ENCODE measurements at places on chromosomes 3 and 15.

DNA sequence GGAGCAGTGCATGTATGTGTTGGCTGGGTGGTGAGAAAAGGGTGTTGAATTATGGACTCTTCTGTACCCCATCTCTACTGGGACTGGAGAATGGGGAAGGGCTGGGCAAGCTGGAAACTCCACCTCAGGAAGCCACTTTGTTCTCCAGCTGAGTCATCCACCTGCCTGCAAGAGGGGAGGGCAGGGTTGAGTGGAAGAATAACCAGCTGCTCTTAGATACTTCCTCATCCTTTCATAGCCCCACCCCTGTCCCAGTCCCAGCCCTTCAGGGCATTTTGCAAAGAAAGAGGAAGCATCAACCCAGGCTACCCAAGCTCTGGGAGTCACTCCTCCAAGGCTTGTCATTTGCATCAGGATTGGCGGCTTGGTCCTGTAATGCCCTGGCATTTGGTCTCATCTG, 33.1 kb downstream of the RAB11A start:
- no peak for DNase-seq

- no peak for DNase-seq
Observed at GRCh38 chr3:139307601-139308555, 35.9 kb upstream of the MRPS22 start.

- DNase-seq = no peak
Observed at GRCh38 chr15:63296195-63296594, 18.8 kb downstream of the APH1B start.

- no peak for DNase-seq
Observed at GRCh38 chr3:167575000-167575600, 78.6 kb downstream of the WDR49 start.

DNA sequence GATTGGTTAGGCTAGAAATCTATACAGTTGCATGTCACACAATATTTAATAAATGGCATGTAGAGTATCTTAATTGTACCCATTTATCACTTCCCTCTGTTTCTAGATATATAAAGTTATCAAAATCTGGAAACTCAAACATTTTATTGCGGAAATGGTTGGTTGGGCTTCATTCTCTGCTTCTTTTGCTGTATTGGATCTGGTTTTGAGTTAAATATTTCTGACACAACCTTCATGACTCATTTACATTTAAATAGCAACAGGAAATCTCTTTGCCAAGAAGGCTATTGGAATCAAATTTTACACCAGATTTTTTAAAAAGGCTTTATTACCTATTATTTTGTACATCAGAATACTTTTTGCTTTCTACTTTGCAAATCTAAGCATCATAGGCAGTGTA, 153.8 kb downstream of the EBLN2 start:
- no peak for DNase-seq

DNA sequence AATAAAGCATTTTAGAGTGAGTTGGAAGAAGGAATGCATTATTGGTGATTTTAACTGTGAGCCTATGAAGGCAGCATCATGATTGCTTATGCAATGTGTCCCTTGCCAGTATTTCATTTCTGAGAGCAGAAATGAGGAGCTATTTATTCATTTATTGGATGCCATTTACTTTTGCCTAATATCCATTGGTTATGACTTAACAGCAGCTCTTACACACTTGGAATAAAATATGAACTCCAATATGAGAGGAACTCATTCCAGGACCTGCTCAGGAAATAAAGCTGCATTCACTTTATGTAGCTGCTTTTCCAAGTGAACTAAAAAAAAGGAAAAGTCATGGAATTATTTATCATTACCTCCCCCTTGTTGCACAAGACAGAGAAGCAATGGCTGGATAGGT, 280.1 kb downstream of the LRTM1 start:
- no peak for DNase-seq

GRCh38 chr3:43727930-43728329, 37.2 kb downstream of the ABHD5 start:
- no peak for DNase-seq

GRCh38 chr15:51856714-51857380, 27.4 kb downstream of the TMOD3 start:
- no peak for DNase-seq

DNA sequence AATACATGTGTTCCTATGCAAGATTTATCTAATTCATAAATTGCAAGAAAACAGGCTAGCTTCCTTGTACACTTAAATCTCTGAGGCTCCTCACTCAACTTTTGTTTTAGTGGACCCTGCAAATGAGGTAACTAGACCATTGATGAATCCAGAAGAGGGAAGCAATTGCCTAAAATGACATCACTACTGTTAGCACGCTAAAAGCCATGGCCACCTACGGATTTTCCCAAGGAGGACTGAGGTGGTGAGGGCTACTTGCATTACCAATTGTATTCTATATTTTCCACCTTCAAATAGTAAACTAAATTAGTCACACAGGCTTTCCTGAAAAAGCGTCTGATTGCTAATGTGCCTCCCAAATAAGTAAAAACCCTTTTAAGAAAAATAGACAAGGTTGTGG, 140.7 kb downstream of the GADL1 start:
- DNase-seq = no peak

DNA sequence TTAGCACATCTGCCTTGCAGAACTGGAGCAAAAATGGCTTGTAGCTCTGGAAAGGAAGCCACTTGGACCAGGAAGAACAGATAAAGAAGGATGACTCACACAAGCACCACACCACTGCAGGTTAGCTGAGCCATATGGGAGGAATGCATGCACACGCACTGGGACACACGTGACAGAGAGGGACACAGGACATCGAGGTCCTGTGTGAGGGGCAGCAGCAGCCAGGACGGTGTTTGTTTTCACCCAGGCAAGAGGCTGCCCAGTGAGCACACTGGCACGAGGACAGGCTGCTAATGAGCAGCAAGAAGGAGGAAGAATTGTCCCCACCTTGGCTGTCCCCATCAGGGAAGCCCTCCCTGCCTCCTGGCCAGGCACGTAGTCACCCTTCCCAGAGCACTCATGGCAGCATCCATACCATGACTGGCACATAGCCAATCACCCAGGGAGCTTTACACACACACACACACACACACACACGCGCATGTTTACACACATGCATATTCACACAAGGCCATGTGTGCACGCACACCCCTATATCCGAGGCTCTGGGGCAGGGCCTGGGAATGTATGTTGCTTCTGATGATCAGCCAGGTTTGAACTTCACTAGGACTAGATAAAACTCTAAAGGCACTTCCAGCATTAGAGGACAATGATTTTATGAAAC, 24.0 kb upstream of the SPTBN5 start:
- DNase-seq = no peak

- DNase-seq = no peak
Observed at GRCh38 chr3:132461544-132461943, 44.2 kb downstream of the DNAJC13 start.

- no peak for DNase-seq
Observed at GRCh38 chr3:172396400-172396799, 51.9 kb downstream of the GHSR start.
